AG08396 (cell line): ENCODE measurements at places on chromosomes 12 and 14.

DNA sequence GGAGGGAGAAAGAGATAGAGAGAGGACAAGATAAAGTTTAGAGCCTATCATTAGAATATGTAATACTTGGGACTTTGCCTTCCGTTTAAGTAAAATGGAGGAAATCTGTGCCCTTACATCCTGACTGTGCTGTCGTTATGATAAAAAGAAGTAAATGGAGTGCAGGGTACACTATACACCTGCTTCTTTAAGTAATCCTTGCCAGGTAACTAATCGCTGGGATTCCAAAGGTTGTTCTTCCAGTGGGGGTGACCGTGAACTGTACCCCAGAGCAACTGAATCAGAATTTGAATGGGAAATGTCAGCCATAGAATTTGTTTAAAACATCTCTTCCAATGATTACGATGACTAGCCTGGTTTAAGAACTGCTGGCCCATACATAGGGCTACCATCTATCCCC is 126.1 kb upstream of the EEA1 start:
- DNase-seq: no peak

DNA sequence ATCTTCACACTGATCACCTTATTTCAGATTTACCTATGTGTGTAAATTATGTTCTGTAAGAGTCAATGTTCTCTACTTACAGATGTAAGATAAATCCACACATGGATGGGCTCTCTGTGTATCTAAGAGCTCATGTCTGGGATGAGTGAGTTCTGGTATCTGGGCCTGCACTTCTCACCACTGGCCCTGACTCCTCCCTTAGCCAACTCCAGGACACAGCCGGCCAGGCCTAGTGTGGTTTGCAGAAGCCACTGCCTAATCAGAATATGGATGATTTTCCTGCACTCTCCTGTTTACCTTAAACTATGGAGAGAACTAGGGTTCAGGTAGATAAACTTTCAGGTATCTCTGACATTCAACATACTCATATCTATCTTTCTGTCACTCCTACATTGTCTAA is 1284.8 kb downstream of the TMEM121 start:
- DNase-seq: no peak

DNA sequence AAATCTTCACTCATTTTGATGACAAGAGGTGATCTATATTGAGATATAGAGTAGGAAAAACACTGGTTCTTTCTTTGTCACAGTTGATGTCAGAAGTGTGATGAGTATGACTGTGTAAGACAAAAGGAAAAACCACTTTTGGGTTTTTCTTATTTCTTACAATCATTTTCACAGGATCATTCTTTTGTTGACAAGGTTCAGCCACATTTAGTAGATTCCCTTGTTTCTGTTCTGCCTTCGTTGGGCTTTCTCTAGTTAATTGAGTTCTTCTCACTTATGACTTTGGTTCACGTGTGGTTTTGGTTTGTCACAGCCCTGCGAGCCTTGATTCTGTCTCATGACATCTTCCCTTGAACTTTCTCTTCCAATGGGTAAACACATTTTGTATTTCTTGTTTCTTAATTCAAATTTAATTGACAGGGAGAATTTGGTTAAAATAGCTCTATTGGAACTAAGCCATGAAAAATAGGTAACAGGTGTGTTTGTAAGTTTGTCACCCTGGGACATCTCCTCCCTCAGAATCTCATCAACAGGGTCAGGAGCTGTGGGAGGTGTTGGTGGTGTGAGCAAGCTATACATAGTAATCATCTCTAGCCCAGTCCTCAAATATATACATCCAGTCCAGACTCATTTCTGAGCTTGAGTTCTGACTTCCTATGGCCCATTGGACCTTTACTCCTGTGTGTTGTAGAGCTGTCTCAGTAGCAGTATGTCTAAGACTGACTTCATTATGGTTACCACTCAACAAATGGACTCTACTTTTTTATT is 255.3 kb downstream of the BMP4 start:
- no peak for DNase-seq

DNA sequence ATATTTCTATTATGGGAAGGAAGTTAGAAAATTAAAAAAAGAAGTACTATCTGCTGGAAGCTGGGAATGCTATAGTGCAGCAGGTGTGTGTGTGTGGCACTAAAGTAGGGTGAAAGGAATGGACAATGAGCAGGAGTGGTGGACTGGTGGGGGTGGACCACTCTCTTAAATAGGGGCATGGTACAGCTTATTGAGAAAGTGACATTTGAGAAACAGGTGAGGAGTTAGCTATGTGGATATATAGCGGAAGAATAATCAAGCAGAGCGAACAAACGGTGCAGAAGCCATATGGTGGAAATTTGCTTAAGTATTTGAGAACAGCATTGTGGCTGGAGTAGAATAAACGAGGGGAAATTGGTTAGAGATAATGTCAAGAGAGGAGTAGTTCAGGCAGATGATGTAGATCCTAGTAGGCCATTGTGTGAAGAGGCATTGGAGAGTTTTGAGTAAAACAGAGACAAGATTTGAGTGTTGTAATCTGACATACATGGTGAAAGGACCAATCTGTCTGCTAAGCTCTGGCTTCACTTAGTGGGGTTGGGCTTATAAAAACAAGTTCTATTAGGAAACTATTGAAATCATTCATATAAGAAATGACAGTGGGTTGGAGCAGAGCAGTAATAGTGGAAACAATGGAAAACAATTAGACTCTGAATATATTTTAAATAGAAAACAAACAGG is 149.2 kb upstream of the SYT10 start:
- no peak for DNase-seq

GRCh38 chr12:29255042-29255441 is 106.0 kb downstream of the FAR2 start:
- DNase-seq: no peak

DNA sequence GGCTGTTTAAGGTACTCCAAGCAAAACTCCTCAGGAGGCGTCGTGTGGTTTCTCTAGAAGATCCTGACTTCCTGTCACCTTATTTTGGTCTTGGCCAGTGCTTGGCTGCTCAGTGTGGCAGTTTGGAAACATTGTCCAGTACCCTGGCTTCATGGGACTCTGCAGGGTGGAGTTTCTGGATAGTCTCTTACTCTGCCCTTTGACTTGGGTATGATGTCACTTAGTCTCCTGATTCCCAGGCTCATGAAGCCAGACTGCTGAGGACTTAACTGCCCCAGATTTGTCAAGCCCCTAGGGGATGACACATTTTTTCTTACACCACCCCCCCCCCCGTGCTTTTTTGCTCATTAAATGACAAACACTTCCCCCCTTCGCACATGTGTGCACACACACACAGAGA is 82.7 kb downstream of the ADCK1 start:
- DNase-seq: no peak

DNA sequence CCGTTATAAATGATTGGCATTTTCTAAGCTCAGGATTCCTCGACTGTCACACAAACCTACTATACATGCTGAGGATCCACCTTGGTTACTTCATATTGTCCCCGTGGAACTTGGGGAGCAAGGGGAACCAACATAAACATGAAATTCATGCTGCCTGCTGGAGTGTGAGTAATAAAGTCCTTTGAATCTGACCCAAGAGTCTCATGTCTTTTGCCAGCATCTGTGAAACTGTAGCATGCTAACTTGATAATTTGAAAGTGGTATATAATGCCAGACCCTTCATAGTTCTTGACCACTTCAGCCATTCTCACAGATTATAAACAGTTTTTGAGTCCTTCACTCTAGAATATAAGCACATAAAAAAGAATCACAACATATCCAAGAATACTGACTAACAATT is 17.1 kb downstream of the SLC35F4 start:
- no peak for DNase-seq

- DNase-seq: no peak
Observed at GRCh38 chr14:62099091-62099490, 336.9 kb downstream of the SNAPC1 start.

DNA sequence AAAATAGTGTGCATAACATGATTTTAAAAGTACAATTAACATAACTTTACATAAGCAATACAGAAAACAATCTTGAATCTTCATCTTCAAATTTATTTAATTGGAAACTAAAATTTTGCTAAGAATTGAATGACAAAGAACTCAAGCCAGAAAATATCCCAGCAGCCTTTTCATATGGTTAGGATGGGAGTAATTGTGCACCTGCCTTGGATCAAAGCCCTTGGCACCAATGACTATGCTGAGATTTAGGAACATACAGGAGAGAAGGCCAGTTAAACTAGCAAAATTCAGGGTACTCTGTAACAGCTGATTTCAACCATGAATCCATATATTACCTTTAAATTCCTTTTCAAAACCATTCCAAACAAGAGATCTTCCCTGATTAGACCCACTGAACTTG is 5.8 kb downstream of the KERA start:
- no peak for DNase-seq

GRCh38 chr14:51284241-51284640 is 44.2 kb downstream of the TMX1 start:
- DNase-seq: no peak

- DNase-seq: no peak
Observed at GRCh38 chr14:76121089-76121748, 30.5 kb upstream of the GPATCH2L start.

- DNase-seq: no peak
Observed at GRCh38 chr12:119665164-119665929, 2.6 kb upstream of the PRKAB1 start.

- no peak for DNase-seq
Observed at GRCh38 chr14:75993567-75994041, 8.0 kb downstream of the IFT43 start.

GRCh38 chr14:95545515-95546168 is 10.8 kb downstream of the GLRX5 start:
- DNase-seq: peak; percentile 68

DNA sequence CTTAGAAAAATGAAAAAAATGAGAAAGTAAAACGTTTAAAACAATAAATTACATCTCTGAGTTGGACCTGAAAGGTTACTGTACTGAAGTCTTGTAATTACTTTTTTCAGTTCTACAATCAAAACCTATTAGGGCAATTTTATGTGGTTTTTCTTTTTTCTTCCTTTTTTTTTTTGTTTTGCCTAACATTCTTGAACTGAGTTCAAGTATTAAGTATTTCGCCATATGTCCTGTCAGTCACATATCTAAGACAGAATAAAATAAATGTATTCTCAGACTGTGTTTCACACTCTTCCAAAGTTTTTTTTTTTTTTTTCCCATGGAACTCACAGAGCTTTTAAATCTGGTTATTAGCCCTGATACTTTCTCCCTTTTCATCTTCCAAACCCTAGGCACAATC is 172.0 kb downstream of the BCAT1 start:
- no peak for DNase-seq

DNA sequence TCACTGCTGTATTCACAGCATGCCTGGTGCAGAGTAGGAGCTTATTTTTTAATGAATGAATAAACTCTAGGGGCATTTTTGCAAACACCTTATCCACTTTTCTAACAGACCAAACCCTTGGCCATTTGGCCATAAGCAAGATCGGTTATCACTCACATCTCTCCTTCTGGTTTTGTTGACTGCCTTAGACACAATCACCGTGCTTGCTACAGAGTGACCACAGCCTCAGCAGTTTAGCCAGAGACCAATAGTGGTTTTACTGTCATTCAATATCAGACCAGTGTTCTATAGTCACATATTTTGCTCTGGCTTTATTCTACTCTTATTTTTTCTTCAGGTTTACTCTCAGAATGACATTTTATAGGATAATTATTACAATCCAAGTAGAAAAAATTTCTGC is 2.2 kb downstream of the KLRB1 start:
- no peak for DNase-seq

GRCh38 chr12:47887529-47887928 is 17.3 kb downstream of the VDR start:
- DNase-seq: no peak

DNA sequence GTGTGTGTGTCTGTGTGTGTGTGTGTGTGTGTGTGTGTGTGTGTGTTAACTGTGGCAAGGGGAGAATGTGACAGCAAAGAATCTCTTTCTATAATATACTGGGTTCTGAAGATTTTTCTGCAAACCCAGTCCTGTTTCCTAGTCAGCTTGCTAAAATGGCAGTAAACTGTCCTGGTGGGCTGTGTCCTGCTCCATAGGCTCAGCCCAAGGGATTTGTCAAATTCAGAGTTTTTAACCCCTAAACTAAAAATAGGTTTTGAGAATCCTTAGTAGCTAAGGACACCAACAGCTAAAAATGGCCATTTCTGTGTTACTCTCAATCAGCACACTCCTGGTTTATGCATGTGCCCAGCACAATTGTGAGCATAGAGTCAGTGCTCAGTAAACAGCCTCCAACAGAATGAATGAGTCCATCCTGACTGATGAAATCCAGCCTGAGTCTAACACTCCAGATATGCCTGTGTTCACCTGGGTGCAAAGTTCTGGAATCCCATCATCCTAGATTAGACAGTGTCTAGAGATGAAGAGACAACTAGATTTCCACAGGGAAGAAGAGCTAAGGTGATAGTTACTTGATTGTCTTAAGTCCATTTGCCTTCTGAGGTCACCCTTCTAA is 192.6 kb downstream of the TTC6 start:
- no peak for DNase-seq

DNA sequence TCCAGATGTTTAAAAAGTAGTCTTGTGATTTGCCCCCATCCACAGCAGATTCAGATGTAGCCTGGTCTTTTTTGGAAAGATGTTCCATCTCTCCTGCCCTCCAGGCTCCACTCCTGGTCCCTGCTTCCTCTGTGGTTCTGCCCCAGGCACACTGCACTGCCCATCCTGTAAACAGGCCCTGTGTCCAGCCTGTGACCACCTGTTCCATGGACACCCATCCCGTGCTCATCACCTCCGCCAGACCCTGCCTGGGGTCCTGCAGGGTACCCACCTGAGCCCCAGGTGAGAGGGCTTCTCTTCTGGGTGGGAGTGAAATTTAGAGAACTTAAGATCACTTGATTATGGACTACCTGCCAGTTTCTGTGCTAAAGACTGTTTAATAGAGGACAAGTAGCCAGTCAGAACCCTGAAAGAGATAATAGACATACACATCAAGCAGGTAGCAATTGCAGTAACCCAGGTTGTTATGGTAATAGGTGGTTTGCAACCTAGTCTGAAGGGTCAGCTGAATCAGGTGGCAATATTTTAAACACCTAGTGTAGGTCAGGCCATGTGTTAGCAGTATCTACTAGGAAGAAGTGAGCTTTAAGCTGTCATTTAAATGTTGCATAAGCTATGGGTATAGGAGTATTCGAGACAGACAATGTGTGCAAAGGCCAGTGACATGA is 2.1 kb downstream of the RNF31 start:
- no peak for DNase-seq

- no peak for DNase-seq
Observed at GRCh38 chr12:99810718-99811593, 163.4 kb downstream of the GARIN6 start.

GRCh38 chr14:81829447-81829846 is 295.8 kb upstream of the SEL1L start:
- DNase-seq: no peak
